ENCODE measurements at places on chromosomes 12 and 14.

GRCh38 chr12:91189516-91189915 is 6.9 kb upstream of the DCN start:
- no peak for DNase-seq

GRCh38 chr12:11830307-11830801 is 180.9 kb downstream of the ETV6 start:
- no peak for DNase-seq

GRCh38 chr14:21647380-21647779 is 6.3 kb upstream of the OR4E2 start:
- no peak for DNase-seq

GRCh38 chr14:103679351-103679750 is 35.9 kb downstream of the XRCC3 start:
- DNase-seq, result peak; percentile 94

DNA sequence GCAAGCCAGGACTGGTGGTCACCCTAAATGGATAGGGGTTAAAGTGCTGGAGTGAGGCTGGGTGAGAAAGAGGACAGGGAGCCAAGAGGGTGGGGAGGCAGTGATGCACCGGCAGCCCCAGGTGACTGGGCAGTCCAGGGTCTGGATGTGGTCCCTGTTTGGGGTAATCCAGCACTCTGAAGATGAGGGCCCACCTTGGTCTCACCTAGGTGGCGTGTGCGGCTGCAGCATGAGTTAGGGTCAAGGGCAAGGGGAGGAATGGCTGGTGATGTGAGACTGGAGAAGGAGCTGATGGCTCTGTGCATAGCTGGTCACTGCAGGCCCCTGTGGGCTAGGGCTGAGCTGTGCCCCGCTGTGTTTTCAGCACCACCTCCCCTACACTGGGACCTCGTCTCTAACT is 1.6 kb upstream of the C1RL start:
- DNase-seq, result no peak

DNA sequence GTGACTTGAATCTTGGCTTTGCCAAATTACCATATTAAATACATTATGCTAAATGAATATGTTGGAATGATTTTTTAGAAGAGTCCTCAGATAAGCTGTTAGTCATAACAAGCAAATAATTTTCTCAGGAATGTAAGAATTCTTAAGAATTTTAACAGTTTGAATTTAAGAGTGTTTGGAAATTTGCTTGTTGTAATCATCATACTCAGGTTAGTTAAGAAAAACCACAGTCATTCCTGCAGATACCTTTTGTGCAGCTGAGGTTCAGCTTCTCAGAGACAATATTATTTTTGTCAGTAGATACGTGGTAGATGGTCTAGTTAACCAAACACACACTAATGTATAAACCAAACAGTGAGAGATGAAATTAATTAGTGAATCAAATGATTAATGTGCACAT is 8.9 kb downstream of the WNK1 start:
- DNase-seq, result no peak

- no peak for DNase-seq
These were observed 368.2 kb downstream of the BTG1 start for GRCh38 chr12:91777268-91777992.

DNA sequence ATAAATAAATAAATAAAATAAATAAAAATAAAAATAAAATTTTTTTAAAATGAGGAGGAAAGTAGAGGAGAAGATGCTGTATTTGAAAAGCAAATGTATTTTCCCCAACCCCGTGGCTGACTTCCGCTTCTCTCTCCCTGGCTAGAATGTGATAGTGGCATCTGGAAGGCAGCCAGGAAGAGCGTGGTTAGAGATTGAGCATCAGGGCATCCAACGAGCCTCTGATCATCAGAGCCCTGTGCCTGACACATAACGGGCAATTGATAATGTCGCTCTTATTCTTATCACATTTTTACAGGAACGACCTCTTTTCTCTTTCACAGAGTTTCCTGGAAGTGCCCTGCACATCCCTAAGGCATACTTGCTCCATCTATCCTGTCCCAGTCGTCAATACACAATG is 496.9 kb upstream of the TMEM132C start:
- DNase-seq, result no peak

GRCh38 chr12:34215213-34215892 is 193.1 kb downstream of the ALG10 start:
- DNase-seq, result no peak

GRCh38 chr12:76471579-76471978 is 88.0 kb downstream of the OSBPL8 start:
- peak; percentile 65 for DNase-seq

- DNase-seq, result peak; percentile 91
These were observed 8.1 kb downstream of the LRRC43 start for GRCh38 chr12:122190842-122191668.

DNA sequence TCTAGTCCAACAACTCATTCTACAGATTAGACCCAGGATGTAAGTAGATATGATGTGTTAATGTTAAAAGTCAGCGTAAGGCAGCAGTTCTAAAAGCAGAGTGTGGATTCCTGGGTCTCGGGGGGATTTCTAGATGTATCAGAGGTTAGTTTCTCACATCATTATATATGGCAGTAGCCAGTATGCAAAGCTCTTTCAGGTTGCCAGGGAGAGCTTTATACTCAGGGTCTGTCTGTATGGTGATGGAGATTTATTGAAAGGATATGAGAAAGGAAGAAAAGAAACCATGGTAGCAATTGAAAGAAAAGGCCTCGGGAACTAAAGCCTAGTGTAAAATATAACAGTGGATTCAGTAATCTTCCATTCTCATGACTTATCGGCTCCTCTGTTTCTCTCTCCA is 26.2 kb upstream of the PAWR start:
- DNase-seq, result no peak

DNA sequence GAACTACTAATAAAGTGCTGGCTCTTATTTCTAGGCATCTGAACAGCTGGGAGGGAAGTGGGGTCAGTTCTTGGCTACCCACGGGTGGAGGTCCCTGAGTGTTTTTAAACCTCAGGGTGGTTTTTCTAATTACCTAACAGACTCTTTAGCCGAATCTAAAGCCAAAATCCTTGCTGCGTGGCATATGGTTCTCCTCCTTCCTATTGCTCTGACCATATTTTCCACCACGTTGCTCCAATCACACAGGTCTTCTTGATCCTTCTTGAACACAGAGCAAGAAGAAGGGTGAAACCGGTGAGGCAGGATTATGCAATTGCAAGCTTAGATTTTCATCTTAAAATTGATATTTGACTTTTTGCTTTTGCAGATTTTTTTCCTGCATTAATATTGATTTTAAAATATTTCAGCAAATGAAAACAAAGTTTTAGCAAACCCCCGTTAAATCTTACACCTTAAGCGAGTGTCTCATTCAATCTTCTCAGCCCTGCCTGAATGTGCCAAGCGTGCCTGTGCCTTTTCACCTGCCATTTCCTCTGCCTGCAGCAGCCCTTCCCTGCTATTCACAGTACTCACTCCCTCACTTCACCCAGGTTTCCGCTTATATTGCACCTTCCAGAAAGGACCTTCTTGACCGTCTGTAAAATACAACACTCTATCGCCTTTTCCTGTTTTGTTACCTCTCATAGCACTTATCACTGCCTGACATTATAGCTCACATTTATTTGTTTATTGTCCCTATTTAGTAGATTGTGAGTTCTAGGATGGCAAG is 506.0 kb downstream of the DIO2 start:
- no peak for DNase-seq

- no peak for DNase-seq
These were observed 48.0 kb downstream of the WNK1 start for GRCh38 chr12:800401-800800.

DNA sequence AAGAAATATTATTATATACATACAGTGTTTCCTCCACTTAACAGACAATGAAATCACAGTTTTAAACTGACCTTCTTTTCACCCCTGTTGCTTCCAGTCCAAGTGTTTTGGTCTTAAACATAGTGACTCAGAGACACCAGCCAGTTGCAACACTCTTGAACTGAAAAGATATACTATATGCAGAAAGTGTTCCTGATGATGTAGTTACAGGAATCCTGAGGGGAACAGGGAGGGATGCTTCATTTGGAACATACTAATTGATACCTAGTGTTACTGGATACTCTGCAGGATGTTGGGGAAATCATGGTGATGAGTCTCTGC is 420.8 kb downstream of the CCDC91 start:
- no peak for DNase-seq

DNA sequence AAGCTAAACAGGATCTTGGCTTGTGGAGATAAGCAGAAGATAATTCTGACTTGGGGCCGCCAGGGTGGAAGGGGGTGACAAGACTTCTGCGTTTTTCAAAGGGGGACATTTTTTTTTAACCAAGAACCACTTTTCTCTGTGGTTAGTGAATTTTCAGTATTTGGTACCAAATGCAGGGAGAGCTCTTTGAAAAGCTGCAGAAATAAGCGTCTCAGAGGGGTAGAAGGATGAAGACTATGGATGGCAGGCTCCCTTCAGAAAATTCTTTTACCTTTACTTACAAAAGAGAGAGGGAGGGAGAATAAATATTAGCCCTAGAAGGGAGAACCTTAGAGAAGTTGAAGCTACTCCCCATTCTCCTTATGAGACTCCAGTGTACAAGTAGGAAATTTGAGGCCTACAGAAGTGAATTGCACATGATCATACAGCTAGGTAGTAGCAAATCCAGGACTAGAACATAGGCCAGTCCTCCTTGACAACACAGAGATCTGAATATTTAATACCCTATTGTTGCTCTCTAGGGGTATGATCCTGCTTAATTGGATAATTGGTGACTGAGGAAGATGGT is 840 bp downstream of the MRPL52 start:
- DNase-seq, result no peak

DNA sequence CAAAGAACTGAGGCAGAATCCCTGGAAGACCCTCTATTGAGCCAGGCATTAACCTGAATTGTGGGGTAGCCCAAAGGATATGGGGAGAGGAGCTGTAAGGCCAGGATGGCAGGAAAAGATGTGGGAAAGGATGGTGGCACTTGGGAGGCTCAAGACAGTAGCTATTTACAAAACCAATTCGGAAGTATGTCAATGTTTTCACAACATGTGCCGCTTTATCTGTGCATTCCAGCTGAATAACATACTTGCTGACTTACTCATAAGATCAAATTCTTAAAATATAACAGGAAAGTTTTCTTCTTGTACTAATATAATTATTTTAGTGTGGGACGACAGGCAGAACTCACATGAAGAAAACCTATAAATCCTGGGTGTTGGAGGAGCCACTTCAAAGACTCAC is 10.6 kb downstream of the BBS10 start:
- DNase-seq, result no peak

- no peak for DNase-seq
These were observed 263.9 kb upstream of the TMTC1 start for GRCh38 chr12:30047516-30048254.

DNA sequence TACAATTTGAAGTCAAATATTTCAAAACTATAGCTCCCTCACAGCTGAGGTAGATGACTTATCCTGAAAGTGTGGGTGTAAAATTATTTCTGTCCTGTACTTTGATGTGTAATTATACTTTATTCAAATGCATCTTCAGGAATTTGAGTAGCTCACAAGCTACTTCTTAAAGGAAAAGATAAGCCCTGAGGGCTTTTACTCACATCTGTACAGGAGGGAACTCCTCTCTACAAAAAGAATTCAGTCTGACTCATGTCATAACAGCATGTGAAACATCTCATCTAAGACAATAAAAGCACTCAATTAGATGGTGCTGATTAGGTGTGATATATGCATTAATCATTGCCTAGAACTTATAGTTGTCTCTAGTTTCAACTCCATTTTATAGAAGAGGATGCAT is 452.0 kb downstream of the PRKD1 start:
- no peak for DNase-seq

DNA sequence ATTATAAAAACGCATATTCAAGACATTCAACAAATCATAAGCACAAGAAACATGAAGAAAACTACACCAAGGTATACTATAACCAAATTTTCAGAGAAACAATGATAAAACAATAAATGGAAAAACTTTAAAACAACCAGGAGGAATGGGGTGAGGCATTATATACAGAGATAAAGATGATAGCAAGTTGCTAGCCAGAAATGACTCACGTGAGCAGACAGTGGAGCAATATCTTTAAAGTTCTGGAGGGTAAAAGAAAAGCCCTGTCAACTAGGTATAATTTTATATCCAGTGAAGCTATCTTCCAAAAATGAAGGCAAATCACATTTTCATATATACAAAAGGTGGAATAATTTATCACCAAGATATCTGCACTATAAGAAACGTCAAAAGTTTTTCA is 97.8 kb upstream of the PCED1B start:
- no peak for DNase-seq

- no peak for DNase-seq
These were observed 207.6 kb upstream of the PDZRN4 start for GRCh38 chr12:40980427-40980961.

DNA sequence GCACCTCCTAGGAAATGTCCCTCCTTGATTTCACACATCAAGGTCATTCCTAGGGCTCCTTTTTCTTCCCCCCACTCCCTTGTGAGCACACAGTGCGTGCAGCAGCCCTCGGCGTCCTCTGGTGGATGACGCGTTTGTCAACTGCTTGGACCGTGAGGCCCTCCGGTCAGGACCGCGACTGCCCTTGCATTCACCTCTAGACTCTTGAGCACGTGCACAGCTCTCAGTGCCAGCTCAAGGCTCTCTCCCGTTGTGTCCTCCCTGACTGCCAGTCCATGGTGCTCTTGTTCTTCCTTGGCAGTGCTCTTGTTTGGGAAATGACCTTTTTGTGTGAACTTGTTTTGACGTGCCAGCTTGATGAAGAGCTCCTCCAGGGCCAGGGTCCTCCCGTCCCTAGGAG is 67.9 kb downstream of the TSPAN9 start:
- DNase-seq, result no peak

- no peak for DNase-seq
These were observed at the start of gene LTBR for GRCh38 chr12:6383572-6384498. Gene LTBR, plus strand, starts transcription at chr12:6384162. Its CDS starts 197 bp downstream, at chr12:6384359.

DNA sequence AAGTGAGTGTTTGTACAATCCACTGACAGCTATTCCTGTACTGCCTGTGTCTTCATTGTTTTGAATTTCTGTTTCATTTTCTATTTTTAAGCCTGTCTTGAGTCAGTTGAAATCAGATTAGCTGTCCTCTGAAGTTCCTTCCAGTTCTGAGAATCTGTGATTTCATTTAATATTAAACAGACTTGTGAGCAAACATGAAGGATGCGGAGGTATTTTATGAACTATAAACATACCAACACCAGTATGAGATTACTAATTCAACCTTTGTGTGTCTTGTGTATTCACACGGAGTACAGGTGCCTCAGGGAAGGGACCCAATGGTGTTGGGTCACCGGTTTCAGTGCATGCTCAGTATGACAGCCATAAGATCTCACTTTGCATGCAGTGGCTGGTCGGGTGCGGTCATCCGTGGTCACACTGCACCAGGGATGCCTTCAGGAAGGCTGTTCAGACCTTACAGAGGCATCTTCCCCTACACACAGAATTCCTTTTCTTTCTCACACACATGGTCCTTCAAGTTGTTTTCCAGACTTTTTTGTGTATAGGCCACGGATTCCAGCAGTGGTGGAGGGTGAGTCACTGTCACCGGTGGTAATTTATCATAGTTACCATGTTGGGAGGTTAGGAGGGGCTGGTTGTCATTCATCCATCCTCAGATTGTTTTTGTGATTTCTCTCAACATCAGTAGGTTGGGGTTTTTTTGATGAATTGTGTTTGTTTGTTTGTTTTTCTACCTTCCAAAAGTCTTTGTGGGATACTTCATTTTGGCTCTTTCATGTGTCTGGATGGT is 103.0 kb upstream of the SFSWAP start:
- no peak for DNase-seq
